ENCODE measurements at places on chromosomes 1 and 21. TPM values are rescaled to one million over a fixed set of nuclear protein-coding genes. Genes with fewer than 3 reads are reported as not detected.

- no peak for DNase-seq
Observed at GRCh38 chr1:172145231-172145651, 275.2 kb upstream of the C1orf105 start.

DNA sequence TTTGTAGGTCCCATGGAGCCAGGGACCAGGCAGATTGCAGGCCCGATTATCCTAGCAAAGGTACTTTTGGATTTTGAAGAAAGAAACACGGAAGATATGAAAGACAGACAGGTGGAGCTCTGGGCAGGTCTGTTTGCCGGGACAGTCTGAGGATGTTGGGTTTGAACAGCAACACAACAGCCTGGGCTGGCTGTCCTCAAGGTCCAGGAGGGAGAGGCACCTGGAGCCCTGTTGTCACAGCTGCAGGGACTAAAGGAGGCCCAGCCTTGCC, 14.6 kb downstream of the H6PD start:
- no peak for DNase-seq

- no peak for DNase-seq
Observed at GRCh38 chr1:153357853-153358690, at the start of gene S100A9. Gene S100A9 (plus strand): TSS chr1:153357854. CDS start chr1:153358284, 430 bp downstream.

Gene PRRX1
- total RNA-seq: 6.5 TPM

Gene AVPR1B
- total RNA-seq: not detected

Gene RPS6KA1
- total RNA-seq: 3.3 TPM
